ENCODE measurements at places on chromosomes 5 and 9.
A peak's percentile ranks its signal among the peaks of the same experiment; 100 is the strongest.

DNA sequence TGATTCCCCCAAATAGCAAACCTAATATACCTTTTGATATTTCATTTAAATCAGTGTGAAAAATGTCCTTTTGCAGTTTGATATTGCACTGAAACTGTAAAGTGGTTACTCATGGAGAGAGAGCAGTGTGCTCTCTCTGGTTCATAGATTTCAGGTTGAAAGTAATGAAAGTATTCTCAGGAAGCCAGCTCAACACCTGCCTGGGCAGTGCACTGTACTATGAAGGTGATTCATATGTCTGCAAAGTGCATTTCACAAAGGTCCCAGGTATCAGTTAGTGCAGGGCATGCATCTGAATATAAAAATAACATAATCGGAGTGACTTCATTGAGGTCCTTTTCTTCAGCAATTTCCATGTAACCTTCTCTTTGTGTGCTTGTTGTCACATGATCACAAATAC is 274.3 kb downstream of the CDH18 start:
- DNase-seq: no peak

DNA sequence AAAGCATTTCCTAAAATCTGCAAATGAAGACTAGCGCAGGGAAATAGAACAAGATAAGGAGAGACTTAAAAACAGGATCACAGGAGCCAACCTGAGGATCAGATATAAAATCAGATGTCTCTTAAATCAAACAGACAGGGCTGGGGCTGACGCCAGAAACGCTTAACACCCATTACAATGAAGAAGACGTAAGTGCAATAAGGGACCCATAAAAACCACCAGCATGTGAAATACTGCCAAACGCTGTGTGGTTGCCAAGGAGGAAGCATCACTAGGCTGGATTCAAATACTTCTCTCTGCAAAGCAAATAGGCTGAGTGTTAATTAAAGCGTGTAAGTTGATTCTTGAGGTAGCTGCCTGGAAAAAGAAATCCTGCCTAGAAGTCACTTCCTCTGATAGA is 74.4 kb upstream of the ATP10B start:
- no peak for DNase-seq

DNA sequence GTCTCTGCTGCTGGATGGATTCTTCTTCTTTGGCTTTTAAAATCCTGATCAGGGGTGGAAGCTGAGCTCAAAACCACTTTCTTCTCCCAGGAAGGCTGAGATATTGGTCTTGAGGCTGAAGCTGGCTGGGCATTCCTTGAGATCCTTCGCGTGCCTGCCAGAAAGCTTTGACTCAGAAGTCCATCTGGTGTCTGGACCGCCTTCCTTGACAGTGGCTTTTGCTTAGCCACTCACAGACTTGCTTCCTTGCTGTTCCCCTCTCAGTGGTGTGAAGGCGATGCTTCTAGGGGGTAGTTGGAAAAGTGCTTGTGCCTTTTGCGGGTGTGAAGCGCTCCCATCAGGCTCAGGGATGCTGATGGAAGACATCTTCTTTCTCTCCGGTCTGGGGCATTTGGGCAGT is 45.9 kb downstream of the RGS3 start:
- DNase-seq: no peak

GRCh38 chr5:162202285-162202880 is 134.8 kb downstream of the GABRG2 start:
- DNase-seq: no peak

DNA sequence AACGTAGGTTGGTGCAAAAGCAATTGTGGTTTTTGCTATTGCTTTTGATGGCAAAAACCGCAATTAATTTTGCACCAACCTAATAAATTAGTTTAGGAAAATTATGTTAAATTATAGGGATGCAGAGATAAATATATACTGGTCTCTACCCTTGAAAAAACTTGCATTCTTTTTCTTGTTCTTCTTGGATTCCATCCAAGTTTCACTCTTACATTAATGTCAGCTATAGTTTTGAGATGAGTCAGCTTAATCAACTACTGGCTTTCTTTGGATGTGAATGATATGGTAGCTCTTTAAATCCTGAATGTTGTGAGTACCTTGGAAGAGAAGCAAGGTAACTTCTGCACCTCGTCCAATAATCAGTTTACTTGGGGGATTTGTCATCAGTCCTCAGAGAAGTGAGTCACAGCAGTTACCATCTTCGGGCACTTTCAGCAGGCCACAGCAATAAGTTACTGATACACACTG is 549.0 kb upstream of the ZNF608 start:
- no peak for DNase-seq

DNA sequence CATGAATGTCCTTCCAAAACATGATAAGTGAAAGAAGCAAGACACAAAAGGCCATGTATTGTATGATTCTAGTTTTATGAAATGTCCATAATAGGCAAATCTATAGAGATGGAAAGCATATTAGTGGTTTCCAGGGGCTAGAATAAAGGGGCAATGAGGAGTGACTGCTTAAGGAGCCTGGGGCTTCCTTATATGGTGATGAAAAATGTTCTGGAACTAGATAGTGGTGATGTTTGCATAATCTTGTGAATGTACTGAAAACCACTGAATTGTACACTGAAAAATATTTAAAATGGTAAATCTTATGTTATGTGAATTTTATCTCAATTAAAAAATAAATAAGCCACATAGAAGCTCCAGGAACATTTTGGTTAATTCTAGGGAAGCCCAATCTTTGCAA is 144.4 kb upstream of the ANKRD55 start:
- no peak for DNase-seq

- no peak for DNase-seq
These were observed 615.6 kb downstream of the EBF1 start for GRCh38 chr5:158484150-158484549.

- no peak for DNase-seq
These were observed 26.4 kb upstream of the TOMM5 start for GRCh38 chr9:37618817-37619216.

- no peak for DNase-seq
These were observed 56.7 kb downstream of the ARHGAP26 start for GRCh38 chr5:142826741-142827492.

GRCh38 chr9:125486152-125486508 is 220.9 kb downstream of the MAPKAP1 start:
- DNase-seq: no peak

GRCh38 chr9:33524306-33524947 is 376 bp downstream of the ANKRD18B start:
- DNase-seq: no peak

DNA sequence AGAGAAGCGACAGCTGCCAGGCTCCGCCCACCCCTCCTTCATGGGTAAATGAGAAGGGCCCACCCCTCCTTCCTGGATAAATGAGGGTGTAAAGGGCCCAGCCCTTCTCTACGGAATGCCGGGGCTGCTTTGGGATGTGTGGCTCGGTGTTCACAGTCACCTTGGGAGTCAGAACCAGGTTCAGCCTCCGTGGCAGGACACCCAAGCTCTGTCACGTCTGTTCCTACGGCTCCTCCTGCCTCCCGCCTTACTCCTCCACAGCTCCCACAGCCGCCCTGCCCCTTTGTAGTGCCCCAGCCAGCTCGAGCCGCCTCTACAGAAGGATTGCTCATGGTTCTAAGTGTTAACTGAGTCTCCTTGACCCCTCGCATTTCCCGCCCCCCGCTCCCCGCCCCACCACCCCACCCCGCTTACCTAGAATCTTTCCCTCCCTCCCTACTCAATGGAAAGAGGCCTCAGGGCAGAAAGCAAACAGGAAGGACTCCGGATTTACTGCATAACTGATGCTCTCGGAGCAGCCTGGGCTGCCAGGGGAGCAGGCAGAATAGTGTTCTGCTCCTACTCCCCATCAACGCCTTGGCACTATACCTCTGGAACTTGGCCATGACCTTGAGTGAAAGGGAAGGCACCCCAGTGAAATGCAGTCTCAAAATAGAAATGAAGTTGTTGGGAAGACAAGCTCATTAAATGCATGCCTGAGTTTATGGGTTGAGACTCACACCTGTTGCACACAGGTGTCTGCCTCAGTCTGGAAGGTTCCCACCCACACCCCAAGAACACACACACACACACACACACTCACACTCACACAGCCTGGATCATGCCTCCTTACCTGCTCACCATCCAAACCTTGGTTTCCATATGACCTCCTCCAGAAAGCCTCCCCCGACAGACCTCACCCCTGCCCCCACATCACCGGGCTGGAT is 59.6 kb downstream of the NEURL1B start:
- no peak for DNase-seq

- DNase-seq: no peak
These were observed 33.0 kb downstream of the LMNB1 start for GRCh38 chr5:126809916-126810315.

DNA sequence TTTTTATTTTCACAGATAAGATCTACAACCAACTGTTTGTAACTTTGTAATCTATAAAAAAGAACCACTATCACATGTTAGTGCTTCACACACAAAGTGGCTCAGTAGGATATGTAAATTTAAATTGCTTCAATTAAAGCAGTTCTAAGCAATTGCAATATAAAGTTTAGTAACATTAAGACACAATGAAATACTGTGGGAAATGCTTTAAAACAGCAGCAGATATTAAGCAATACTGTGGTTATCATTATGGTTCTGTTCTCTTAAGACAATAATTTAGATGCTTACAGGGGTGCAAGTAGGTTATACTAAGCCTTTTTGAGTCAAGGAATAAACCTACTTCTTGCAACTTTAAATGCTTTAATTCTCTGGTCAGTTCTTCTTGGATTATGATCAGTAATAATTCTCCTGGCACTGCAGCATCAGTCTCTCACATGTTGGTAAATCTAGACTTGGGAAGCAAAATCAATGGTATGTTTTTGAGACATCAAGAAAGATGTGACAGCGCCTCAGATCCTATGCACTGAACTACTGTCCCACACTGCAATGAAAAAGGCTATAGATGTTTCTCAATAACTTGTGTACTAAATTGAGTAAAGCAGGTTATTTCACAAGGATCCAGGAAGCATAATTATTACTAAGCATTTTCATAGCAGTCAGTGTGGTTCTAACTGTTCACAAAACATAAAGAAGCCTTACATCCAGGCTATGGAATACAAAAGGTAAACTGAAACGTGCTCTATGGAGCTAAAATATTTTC is 338.7 kb upstream of the PDE4D start:
- no peak for DNase-seq

GRCh38 chr5:32445831-32446614 is 1.5 kb upstream of the ZFR start:
- no peak for DNase-seq

- DNase-seq: no peak
These were observed 11.9 kb downstream of the DNAH5 start for GRCh38 chr5:13932561-13932960.

DNA sequence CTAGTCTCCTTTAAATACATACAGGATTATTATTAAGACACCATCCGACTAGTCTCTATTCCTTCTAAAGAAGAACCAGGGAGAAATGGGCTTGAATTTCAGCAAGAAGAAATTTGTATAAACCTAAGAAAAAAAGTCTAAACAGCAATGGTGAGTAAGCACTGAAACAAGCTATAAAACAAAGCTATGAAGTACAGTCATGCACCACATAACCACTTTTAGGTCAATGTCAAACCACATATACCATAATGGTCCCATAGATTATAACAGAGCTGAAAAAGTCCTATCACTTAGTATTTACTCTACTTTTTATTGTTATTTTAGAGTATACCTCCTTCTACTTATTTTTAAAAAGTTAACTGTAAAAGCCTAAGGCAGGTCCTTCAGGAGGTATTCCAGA is 102.0 kb upstream of the NFIB start:
- DNase-seq: no peak

DNA sequence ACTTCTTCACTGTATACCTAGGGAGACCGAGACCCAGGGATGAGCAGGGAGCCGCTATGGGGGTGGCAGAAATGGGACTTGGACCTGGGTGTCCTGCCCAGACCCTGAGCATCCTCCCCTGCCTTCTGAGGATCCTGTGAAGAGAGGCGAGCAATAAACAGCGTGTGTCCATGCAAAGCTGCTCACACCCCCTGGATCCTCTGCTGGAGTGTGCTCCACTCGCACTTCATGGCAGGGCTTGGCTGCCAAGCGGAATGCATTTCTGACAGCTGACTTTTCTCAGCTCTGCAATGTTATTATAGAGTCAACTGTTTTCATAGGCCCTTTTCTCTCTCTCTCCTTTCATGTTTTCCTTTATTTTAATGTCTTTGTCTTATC is 31.0 kb upstream of the ALDH1B1 start:
- no peak for DNase-seq

DNA sequence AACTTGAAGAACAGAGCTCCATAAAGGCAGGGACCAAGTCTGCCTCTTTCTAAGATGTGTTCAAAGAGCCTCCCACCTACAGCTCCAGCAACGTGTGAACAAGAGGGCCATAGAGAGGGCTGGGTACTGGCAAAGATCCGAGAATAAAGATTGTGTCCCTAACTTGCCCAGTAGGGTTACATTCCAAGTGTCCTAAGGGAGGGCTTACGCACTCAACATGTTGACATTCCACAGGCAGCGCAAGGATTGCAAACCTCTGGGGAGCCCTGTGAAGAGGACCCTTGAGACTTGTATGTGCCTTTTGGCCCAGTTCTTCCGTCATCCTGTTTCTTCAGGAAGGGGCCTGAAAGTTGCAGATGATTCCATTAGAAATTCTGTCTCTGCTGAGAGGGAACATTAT is 48.2 kb upstream of the ENTREP1 start:
- no peak for DNase-seq

DNA sequence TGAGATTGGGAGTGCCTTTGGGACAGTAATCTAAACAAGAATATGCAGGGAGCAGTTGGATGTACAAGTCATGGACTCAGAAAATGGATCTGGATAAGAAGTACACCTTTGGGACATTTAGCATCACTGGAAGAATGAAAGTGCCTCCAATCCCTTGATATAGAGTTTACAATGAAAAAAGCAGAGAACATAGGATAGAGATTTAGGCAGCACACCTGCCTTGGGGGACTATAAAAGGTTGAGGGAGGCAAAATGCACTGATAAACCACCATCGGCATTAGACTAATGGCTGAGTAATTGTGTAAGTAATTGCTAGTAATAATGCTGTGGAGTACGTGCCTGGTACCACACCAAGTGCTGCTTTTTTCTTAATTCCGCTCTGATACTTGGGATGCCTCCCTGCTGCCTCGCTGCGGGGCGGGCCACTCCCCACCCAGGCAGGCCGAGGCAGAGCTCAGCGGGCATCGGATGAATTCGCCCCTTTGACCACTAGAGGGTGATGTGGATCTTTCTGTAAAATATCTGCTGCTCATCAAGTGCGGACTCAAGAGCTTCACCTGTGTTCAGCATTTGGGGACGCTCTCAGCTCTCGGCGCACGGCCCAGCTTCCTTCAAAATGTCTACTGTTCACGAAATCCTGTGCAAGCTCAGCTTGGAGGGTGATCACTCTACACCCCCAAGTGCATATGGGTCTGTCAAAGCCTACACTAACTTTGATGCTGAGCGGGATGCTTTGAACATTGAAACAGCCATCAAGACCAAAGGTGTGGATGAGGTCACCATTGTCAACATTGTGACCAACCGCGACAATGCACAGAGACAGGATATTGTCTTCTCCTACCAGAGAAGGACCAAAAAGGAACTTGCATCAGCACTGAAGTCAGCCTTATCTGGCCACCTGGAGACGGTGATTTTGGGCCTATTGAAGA is 99.9 kb downstream of the ANKRD18B start:
- peak; percentile 44 for DNase-seq

DNA sequence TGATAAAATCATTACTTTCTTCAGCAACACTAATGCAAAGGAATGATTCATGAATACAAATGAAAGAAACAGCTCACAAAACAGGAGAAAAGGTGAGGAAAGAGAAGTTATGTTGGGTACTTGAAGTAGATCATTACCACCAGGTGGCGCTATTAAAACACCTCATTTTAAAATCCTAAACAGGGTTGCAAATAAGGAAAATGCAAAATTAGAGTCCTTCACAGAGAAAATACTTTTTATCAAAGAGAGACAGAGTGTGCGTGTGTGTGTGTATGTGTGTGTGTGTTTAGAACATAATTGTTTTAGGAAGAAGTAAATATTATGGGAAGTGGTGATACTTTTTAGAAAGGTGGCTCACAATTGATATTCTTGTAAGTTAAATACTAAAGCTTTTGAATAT is 49.5 kb upstream of the CD180 start:
- no peak for DNase-seq
